ENCODE measurements at places on chromosomes 16 and 17.

DNA sequence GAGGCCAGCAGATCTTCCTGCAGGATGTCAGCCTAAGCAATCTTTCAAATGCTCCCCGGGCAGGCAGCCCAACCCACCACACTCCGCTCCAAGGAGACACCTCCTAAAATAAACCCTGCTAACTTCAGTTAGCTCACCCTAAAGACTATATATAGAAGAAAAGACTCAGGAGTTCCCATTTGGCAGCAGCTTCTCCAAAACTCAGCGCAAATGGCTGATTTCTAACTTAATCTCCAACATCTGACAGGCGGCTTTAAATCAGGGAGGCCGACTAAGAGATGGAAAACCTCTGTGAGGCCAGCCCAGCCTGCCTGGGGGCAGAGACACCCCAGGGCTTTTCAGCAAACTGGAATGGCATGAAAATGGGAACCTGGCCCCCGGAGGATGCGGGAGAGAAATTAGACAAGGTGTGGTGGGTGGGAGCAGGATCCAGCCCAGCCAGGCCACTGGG, 91.6 kb downstream of the XYLT1 start:
- peak overlapping the region; percentile 77 for H3K27ac ChIP-seq
- no peaks in the 10 kb centered on the region for H3K36me3 ChIP-seq
- no peaks in the 10 kb centered on the region for H3K27me3 ChIP-seq
- H3K4me3 ChIP-seq, result no peak overlapping the region
- H3K4me1 ChIP-seq, result peaks cover 16% of the 10 kb centered on the region

GRCh38 chr17:8057691-8058114, 18.8 kb downstream of the ALOX15B start:
- peaks cover 38% of the 10 kb centered on the region for H3K27me3 ChIP-seq
- no peak for DNase-seq
- no peaks in the 10 kb centered on the region for H3K4me1 ChIP-seq
- H3K27ac ChIP-seq, result no peak overlapping the region

- no peaks in the 10 kb centered on the region for H3K4me1 ChIP-seq
- H3K36me3 ChIP-seq, result no peaks in the 10 kb centered on the region
- H3K27me3 ChIP-seq, result no peaks in the 10 kb centered on the region
- H3K27ac ChIP-seq, result no peak overlapping the region
- no peak overlapping the region for H3K4me3 ChIP-seq
- DNase-seq, result no peak
These were observed 4.0 kb downstream of the CHTF18 start for GRCh38 chr16:792221-792995.

DNA sequence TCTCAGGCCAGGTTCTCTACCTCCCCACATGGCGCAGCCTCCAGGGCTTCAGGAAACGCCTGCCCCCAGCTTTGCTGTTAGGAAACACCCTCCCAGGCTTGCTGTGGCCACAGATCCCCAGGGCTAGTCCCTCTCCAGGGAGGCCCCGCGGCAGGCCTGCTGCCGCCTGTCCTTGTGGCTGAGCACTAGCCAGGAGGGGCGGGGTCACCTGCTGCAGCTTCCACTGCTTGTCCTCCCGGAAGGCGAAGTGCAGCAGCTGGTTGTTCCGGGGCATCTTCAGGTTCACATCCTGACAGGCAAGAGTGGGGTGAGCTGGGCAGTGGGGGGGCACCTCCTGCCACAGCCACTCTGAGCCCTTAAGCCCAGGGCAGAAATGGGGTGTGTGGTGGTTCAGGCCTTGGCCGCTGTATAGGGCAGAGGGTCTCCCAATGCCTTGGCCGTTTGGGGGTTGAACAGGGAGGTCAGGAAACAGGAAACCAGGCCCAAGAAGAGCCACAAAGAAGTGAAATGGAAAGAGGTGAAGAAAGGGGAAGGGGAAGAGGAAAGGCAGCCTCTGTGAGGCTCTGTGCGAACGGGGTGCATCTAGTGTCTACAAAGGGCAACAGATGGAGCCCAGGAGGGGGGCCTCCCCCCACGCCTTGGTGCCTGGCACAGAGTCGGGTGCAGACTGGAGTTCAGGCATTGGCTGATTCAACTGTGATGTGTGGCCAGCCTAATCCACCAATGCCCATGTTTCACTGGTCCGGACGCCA, 2.0 kb downstream of the ROGDI start:
- DNase-seq, result no peak
- no peaks in the 10 kb centered on the region for H3K27me3 ChIP-seq
- no peaks in the 10 kb centered on the region for H3K36me3 ChIP-seq
- H3K27ac ChIP-seq, result no peak overlapping the region
- no peak overlapping the region for H3K4me3 ChIP-seq

DNA sequence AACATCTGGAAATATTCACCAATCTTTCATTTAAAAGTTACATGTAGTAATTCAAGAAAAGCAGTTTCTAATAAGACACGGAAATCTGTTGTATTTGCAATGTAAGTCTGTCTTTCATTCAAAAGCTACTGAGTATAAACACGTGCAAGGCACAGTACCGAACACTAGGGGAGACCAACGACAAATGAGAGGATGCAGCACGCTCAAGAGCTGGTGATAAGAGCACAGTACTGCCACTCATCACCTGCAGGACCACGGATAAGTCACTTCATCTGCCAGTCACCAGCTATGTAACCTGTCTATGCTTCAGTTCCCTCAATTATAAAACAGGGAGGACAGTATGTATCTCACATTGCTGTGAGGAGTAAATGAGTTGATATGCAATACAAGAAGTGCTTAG, 67.1 kb downstream of the CLEC18A start:
- H3K27me3 ChIP-seq, result no peaks in the 10 kb centered on the region
- no peak overlapping the region for H3K27ac ChIP-seq
- no peak for DNase-seq
- H3K4me3 ChIP-seq, result no peak overlapping the region
- H3K4me1 ChIP-seq, result no peaks in the 10 kb centered on the region

GRCh38 chr17:66842959-66843358, 8.0 kb downstream of the CACNG5 start:
- H3K4me1 ChIP-seq, result no peaks in the 10 kb centered on the region
- no peaks in the 10 kb centered on the region for H3K36me3 ChIP-seq
- H3K27me3 ChIP-seq, result no peaks in the 10 kb centered on the region
- H3K4me3 ChIP-seq, result no peak overlapping the region
- no peak overlapping the region for H3K27ac ChIP-seq

GRCh38 chr17:73644145-73645049, at the start of gene SDK2:
Gene SDK2 (minus strand): TSS chr17:73644445. CDS start chr17:73644088, 357 bp downstream.
- no peaks in the 10 kb centered on the region for H3K27me3 ChIP-seq
- DNase-seq, result no peak
- H3K4me3 ChIP-seq, result peak within 1 kb of the TSS; percentile 18
- no peaks in the 10 kb centered on the region for H3K4me1 ChIP-seq
- H3K36me3 ChIP-seq, result no peaks in the 10 kb centered on the region

DNA sequence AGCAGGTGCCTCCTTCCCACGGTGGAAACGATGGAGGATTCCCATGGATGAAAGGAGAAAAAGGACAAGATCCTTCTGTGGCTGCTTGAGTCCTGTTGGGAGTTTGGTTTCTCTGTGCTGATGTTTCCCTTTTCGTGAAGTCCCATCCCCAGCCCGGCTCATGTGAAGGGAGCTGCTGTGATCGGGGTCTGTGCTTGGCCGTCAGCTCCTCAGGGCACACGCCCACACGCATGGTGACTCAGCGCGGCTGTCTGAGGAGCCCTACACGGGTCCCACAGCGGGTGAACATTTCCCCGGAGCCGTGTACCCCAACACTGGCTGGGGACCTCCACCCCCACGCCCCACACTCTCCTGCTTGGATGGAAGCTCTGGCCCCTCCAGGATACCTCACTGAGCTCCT, 44.5 kb upstream of the SSTR5 start:
- no peak overlapping the region for H3K4me3 ChIP-seq
- no peaks in the 10 kb centered on the region for H3K27me3 ChIP-seq
- no peaks in the 10 kb centered on the region for H3K4me1 ChIP-seq

DNA sequence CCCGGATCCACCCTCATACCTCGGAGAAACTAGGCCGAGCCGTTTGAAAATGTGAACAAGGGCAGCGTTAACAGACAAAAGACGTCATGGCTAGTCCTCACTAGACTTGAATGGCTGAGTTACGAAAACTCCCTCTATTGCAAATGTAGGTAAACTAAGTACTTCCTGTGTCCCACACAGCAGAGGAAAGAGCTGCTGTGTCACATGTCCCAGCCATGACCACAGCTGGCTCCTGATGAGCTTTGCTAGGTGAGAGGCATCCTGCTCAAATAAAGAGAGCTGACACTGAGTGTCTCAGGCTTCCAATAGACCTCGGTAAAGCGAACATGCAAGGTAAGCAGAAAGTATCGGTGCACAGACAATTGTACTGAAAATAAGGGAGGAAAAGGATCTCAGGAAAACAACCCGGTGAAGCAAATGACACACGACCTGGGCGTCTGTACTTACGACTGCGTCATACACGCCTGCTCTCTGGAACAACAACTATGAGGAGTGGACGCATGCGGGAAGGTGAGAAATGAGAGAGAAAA, 26.0 kb downstream of the TMEM204 start:
- no peak overlapping the region for H3K27ac ChIP-seq
- no peak for DNase-seq
- no peaks in the 10 kb centered on the region for H3K27me3 ChIP-seq
- no peak overlapping the region for H3K4me3 ChIP-seq
- H3K36me3 ChIP-seq, result no peaks in the 10 kb centered on the region

- no peak overlapping the region for H3K4me3 ChIP-seq
- H3K4me1 ChIP-seq, result no peaks in the 10 kb centered on the region
- no peak for DNase-seq
These were observed 53.4 kb downstream of the IGF2BP1 start for GRCh38 chr17:49050611-49051010.

DNA sequence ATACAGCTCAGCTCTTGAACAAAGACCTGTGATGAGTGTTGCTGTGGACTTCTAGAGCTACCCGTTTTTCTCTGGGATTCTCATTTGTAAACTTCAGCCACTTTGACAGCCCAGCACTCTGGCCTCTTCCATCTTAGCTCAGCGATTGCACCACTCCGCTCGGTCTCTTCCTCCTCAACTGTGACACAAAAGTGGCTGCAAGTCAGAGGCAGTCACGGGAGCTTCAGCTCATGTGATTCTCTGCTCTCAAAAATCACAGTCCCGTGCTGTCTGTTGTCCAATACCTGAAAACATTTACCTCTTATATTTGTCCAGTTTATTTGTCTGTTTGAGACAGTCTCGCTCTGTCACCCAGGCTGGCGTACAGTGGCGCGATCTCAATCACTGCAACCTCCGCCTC, 75.7 kb upstream of the DNAH17 start:
- no peaks in the 10 kb centered on the region for H3K36me3 ChIP-seq
- H3K27ac ChIP-seq, result no peak overlapping the region
- H3K4me1 ChIP-seq, result no peaks in the 10 kb centered on the region
- DNase-seq, result no peak
- no peaks in the 10 kb centered on the region for H3K27me3 ChIP-seq
- H3K4me3 ChIP-seq, result no peak overlapping the region

GRCh38 chr17:55458978-55459377, 37.3 kb upstream of the MMD start:
- no peak overlapping the region for H3K27ac ChIP-seq
- no peak for DNase-seq
- no peaks in the 10 kb centered on the region for H3K4me1 ChIP-seq
- H3K36me3 ChIP-seq, result no peaks in the 10 kb centered on the region

GRCh38 chr17:77474292-77474988, 333.7 kb downstream of the SEC14L1 start:
- peak overlapping the region; percentile 82 for H3K27ac ChIP-seq
- DNase-seq, result peak; percentile 55
- peaks cover 74% of the 10 kb centered on the region for H3K4me1 ChIP-seq
- H3K36me3 ChIP-seq, result no peaks in the 10 kb centered on the region
- no peak overlapping the region for H3K4me3 ChIP-seq

GRCh38 chr16:65855171-65856145, 511.0 kb upstream of the CDH5 start:
- DNase-seq, result no peak
- no peaks in the 10 kb centered on the region for H3K36me3 ChIP-seq
- H3K4me1 ChIP-seq, result no peaks in the 10 kb centered on the region
- H3K27me3 ChIP-seq, result no peaks in the 10 kb centered on the region

- H3K27me3 ChIP-seq, result peaks cover 3% of the 10 kb centered on the region
- no peak overlapping the region for H3K4me3 ChIP-seq
- no peaks in the 10 kb centered on the region for H3K36me3 ChIP-seq
- H3K27ac ChIP-seq, result no peak overlapping the region
- H3K4me1 ChIP-seq, result no peaks in the 10 kb centered on the region
These were observed 1.5 kb downstream of the GRIN2A start for GRCh38 chr16:10180771-10181163.

GRCh38 chr16:67429799-67430503, 970 bp upstream of the HSD11B2 start:
- no peak for DNase-seq
- H3K36me3 ChIP-seq, result no peaks in the 10 kb centered on the region
- peak overlapping the region; percentile 44 for H3K4me3 ChIP-seq
- no peaks in the 10 kb centered on the region for H3K4me1 ChIP-seq
- no peaks in the 10 kb centered on the region for H3K27me3 ChIP-seq

DNA sequence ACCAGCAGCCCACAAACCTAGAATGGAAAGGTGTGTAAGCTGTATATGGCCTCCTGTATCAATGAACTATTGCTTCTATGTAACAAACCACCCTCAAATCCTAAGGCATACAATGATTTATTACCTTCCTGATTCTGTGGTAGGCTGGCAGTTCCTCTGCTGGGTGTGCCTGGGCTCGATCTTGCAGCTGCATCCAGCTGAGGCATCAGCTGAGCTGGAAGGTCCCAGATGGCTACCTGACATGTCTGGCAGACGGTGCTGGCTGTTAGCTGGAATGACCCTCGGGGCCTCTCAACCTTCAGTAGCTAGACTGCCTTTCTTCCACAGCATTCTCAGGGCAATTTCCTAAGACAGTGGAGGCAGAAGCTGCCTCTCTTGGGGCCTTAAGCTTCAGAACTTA, 152.7 kb downstream of the RAB11FIP4 start:
- no peak overlapping the region for H3K4me3 ChIP-seq
- DNase-seq, result no peak
- no peaks in the 10 kb centered on the region for H3K4me1 ChIP-seq
- no peak overlapping the region for H3K27ac ChIP-seq
- no peaks in the 10 kb centered on the region for H3K36me3 ChIP-seq

DNA sequence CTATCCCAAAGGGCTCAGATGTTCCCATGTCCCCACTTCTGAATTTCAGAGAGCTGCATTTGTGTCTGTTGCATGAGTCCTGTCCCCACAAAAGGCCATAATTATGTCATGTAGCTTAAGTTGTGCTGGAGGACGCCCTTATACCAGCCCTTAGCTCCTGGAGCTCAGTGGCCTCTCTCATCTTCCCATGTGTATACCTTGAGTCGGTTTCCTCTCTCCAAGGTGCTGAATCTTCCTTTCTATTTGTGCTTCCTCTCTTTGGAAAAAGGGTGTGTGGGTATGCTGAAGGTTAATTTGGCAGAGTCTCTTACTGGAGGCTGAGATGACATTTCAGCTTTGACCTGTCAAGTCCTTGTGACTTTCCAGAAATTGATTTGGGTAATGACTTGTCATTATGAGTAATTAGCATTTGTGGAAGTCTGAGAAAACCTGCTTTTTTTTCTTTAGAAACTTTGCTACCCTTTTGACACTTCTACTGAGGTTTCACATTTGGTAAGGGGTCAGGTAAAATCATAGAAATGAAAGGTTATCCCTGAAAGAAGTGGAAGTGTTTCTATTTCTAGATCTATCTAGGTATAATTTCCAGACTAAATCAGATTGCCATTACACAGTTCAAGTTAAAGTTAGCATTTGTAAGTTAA, 185.4 kb downstream of the ABCC12 start:
- H3K4me1 ChIP-seq, result no peaks in the 10 kb centered on the region
- no peak for DNase-seq
- H3K4me3 ChIP-seq, result no peak overlapping the region
- no peaks in the 10 kb centered on the region for H3K27me3 ChIP-seq
- no peaks in the 10 kb centered on the region for H3K36me3 ChIP-seq

- no peaks in the 10 kb centered on the region for H3K27me3 ChIP-seq
- H3K4me1 ChIP-seq, result no peaks in the 10 kb centered on the region
- H3K36me3 ChIP-seq, result no peaks in the 10 kb centered on the region
- no peak for DNase-seq
- H3K4me3 ChIP-seq, result no peak overlapping the region
These were observed 50.5 kb upstream of the CCL1 start for GRCh38 chr17:34413443-34414119.
